ENCODE measurements at places on chromosomes 7 and 10. TPM values are rescaled to one million over a fixed set of nuclear protein-coding genes. Genes with fewer than 3 reads are reported as not detected.
A peak's percentile ranks its signal among the peaks of the same experiment; 100 is the strongest.

DNA sequence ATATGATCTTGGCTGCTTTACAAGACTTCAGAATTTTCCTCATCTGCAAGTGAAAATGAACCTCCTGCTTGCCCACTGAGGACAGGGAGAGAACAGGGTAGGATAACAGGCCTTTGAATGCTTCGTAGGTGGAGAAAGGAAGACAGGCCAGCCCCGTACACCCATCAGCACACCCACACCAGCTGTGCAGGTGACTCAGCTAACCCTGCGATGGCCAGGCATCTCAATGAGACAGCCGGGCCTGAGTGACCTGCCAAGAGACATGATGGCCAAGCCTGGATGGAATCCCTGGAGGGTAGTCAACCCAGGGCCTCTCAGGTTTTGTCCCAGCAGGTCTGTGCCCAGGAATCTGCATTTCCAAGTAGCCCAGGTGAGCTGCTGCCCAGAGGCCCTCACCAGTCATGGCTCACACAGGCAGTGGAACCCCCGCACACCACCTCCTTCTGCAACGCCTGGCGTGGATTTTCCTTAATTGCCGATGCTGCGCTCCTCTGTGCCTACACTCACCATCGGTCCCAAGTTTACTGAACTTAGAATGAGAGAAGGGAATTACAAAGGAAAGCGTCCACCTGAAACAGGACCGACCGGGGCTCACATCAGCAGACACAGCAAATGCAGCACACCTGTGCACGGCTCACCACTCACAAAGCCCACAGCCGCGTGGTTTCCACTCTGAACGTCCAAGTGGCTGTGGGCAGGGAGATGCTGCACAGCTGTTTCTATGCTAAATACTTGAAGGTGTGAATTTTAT lies 163.7 kb downstream of the DIP2C start:
- H3K4me3 ChIP-seq = no peak overlapping the region
- H3K4me1 ChIP-seq = no peaks in the 10 kb centered on the region
- no peak for DNase-seq
- no peak overlapping the region for H3K27ac ChIP-seq
- H3K36me3 ChIP-seq = no peaks in the 10 kb centered on the region
- peaks cover 7% of the 10 kb centered on the region for H3K27me3 ChIP-seq

- H3K4me3 ChIP-seq = no peak overlapping the region
- H3K4me1 ChIP-seq = no peaks in the 10 kb centered on the region
- no peaks in the 10 kb centered on the region for H3K36me3 ChIP-seq
- DNase-seq = no peak
- no peaks in the 10 kb centered on the region for H3K27me3 ChIP-seq
Measured at GRCh38 chr10:69786791-69787190, 14.9 kb upstream of the COL13A1 start.

GRCh38 chr10:115082506-115082905 lies 10.7 kb upstream of the ATRNL1 start:
- DNase-seq = no peak
- no peak overlapping the region for H3K4me3 ChIP-seq
- peaks cover 10% of the 10 kb centered on the region for H3K27me3 ChIP-seq
- no peaks in the 10 kb centered on the region for H3K4me1 ChIP-seq
- no peak overlapping the region for H3K27ac ChIP-seq

GRCh38 chr10:54434782-54435181 lies 366.2 kb downstream of the PCDH15 start:
- no peaks in the 10 kb centered on the region for H3K27me3 ChIP-seq
- H3K4me3 ChIP-seq = no peak overlapping the region
- no peaks in the 10 kb centered on the region for H3K36me3 ChIP-seq
- no peak overlapping the region for H3K27ac ChIP-seq
- H3K4me1 ChIP-seq = no peaks in the 10 kb centered on the region
- no peak for DNase-seq

- peaks cover 23% of the 10 kb centered on the region for H3K4me1 ChIP-seq
- H3K4me3 ChIP-seq = no peak overlapping the region
- no peak for DNase-seq
- no peaks in the 10 kb centered on the region for H3K27me3 ChIP-seq
- no peak overlapping the region for H3K27ac ChIP-seq
Measured at GRCh38 chr7:130114776-130115175, 44.4 kb downstream of the KLHDC10 start.

DNA sequence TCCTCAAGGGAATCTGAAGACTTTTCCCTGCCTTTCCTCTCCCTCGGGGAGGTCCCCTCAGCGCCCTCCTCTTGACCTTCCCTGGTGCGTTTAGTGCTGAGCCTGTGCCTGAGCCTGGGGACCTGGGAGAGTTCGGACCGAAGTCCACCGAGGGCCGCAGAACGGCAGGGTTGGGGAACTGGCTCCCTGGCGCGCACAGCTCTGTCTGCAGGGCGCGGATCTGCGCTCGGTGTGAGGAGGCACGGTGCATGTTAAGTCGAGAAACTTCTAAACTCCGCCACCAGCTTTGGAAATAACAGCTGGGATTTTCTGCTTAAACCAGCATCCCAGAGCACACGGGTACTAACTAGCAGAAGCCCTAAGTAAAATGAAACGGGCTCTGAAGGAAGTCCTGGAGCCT lies 44.2 kb upstream of the SLC29A4 start:
- no peak for DNase-seq
- H3K27me3 ChIP-seq = peaks cover 23% of the 10 kb centered on the region
- H3K4me3 ChIP-seq = no peak overlapping the region

GRCh38 chr7:5470816-5471215 lies 47.2 kb upstream of the TNRC18 start:
- H3K36me3 ChIP-seq = no peaks in the 10 kb centered on the region
- no peak overlapping the region for H3K4me3 ChIP-seq
- H3K27ac ChIP-seq = no peak overlapping the region
- no peaks in the 10 kb centered on the region for H3K27me3 ChIP-seq
- no peaks in the 10 kb centered on the region for H3K4me1 ChIP-seq
- DNase-seq = no peak

DNA sequence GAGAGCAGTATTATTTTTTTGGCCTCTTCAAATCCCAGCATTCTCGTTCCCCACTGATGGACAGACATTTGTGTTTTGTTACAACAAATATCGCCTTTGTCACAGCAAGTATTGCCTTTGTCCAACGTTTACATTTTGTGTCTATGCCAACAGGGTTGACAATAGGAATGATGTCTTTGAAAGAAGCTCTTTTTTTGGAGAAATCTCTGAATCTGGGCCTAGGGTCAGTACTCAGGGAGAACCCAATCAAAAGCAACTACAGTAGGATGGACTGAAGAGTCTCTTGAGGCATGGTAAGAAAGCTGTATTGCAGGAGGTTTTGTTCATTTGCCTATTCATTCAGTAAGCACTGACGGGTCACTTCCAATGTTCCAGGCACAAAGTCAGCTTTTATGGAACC lies 57.7 kb upstream of the KLF14 start:
- no peaks in the 10 kb centered on the region for H3K27me3 ChIP-seq
- no peak overlapping the region for H3K4me3 ChIP-seq
- no peaks in the 10 kb centered on the region for H3K4me1 ChIP-seq
- H3K36me3 ChIP-seq = no peaks in the 10 kb centered on the region

- no peak overlapping the region for H3K27ac ChIP-seq
- H3K27me3 ChIP-seq = peaks cover 3% of the 10 kb centered on the region
- no peak for DNase-seq
- H3K36me3 ChIP-seq = no peaks in the 10 kb centered on the region
- H3K4me1 ChIP-seq = no peaks in the 10 kb centered on the region
Measured at GRCh38 chr10:100043344-100043743, 33.6 kb upstream of the DNMBP start.

DNA sequence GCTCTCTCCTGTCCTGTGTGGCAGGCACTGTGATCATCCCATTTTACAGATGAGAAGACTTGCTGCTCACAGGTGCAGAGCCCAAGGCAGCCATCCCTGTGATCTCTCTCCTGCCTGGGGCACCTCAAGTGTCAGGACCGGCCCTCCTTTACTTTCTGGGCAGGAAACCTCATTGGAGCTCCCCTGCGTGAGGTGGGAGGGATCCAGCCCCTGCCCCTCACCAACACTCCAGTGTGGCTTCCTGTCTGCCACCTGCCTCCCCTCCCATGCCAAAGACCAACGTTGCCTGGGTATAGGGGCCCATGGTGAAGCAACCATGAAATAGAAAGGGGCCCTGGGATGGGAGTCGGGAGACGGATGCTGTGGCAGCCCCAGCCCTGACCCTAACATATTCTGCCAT lies 91.2 kb upstream of the MYL10 start:
- H3K27me3 ChIP-seq = no peaks in the 10 kb centered on the region
- no peak for DNase-seq
- peaks cover 5% of the 10 kb centered on the region for H3K4me1 ChIP-seq
- H3K36me3 ChIP-seq = no peaks in the 10 kb centered on the region
- no peak overlapping the region for H3K4me3 ChIP-seq

- H3K27ac ChIP-seq = no peak overlapping the region
- peak; percentile 7 for DNase-seq
- no peak overlapping the region for H3K4me3 ChIP-seq
- H3K4me1 ChIP-seq = no peaks in the 10 kb centered on the region
- H3K36me3 ChIP-seq = no peaks in the 10 kb centered on the region
- H3K27me3 ChIP-seq = peaks cover 3% of the 10 kb centered on the region
Measured at GRCh38 chr7:106367018-106367420, 82.2 kb upstream of the NAMPT start.

DNA sequence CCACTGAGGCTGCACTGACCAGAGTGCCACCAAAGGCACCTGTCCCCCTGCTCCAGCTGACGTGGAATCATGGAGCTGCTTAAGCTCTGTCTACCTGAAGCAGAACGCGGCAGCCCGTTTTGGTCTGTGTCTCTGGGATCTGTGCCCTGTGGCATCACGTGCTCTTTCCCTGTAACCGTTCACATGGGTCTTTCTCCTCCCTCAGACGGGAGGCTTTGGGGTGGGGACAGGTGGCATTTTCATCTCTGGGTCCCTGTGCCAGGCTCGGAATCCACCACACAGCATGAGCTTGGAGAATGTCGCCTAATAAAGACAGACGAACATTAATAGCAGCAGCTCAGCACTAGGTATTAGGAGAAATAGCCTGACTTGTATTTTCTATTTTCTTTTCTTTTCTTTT lies 1.6 kb upstream of the ADAP1 start:
- no peaks in the 10 kb centered on the region for H3K27me3 ChIP-seq
- no peak for DNase-seq
- peak overlapping the region; percentile 77 for H3K4me3 ChIP-seq
- no peak overlapping the region for H3K27ac ChIP-seq

- H3K27me3 ChIP-seq = no peaks in the 10 kb centered on the region
- H3K4me3 ChIP-seq = no peak overlapping the region
- H3K36me3 ChIP-seq = no peaks in the 10 kb centered on the region
- no peak for DNase-seq
- H3K4me1 ChIP-seq = no peaks in the 10 kb centered on the region
- H3K27ac ChIP-seq = no peak overlapping the region
Measured at GRCh38 chr10:48447356-48448215, 141.1 kb downstream of the MAPK8 start.

DNA sequence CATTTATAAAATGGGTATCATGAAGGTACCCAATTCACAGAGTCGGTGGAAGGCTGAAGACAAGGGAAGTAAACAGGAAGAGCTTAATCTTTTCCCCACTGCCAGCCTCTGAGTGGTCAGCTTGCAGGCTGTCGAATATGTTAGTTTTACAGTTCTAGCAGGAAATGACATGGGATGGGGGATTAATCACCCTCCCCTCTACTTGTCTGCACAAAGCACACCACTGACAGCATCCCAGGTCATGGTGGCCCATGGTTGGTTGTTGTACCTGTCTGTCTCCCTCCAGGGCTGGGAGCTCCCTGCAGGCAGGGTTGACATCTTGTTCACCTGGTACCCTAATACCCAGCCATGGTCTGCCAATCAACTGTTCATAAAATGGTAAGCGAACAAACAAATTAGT lies 55.6 kb downstream of the GRB10 start:
- peaks cover 18% of the 10 kb centered on the region for H3K4me1 ChIP-seq
- H3K27ac ChIP-seq = peak overlapping the region; percentile 22
- DNase-seq = no peak
- H3K36me3 ChIP-seq = no peaks in the 10 kb centered on the region
- no peak overlapping the region for H3K4me3 ChIP-seq

DNA sequence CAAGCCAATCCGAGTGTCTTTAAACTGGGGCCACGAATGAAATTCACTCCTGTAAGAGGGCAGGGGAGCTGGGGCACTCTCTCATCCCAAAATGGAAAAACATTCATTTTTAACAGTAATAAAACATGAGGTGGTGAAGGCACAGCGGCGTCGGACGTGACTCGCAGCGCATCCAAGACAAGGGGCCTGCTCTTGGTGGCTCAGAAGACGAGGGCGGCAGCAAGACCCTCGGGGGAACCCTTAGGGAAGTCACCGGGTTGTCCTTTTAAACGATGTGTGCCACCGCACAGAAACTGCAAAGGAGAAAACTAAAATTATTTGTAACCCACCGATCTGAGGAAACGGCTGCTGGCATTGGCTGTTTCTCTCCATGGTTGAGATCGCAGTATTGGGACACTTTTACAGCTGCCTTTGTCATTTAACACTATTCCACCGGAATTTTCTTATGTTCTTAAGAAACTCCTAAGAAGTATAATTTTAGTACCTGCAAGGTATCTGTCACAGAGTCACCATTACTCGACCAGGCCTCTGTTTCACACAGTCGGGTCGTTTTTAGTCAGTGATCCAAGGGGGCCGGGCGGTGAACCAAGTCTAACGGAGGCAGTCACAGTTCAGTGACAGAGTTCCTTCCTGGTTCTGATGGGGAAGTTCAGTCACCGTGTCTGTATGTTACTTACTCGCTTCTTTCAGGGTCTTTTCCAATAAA lies 159.3 kb downstream of the PTPRN2 start:
- no peaks in the 10 kb centered on the region for H3K4me1 ChIP-seq
- no peaks in the 10 kb centered on the region for H3K36me3 ChIP-seq
- no peak overlapping the region for H3K27ac ChIP-seq

- peaks cover 41% of the 10 kb centered on the region for H3K4me1 ChIP-seq
- peak overlapping the region; percentile 89 for H3K4me3 ChIP-seq
- H3K36me3 ChIP-seq = no peaks in the 10 kb centered on the region
- peak overlapping the region; percentile 89 for H3K27ac ChIP-seq
- H3K27me3 ChIP-seq = no peaks in the 10 kb centered on the region
- DNase-seq = no peak
Measured at GRCh38 chr7:26151650-26151952, 397 bp upstream of the NFE2L3 start.

DNA sequence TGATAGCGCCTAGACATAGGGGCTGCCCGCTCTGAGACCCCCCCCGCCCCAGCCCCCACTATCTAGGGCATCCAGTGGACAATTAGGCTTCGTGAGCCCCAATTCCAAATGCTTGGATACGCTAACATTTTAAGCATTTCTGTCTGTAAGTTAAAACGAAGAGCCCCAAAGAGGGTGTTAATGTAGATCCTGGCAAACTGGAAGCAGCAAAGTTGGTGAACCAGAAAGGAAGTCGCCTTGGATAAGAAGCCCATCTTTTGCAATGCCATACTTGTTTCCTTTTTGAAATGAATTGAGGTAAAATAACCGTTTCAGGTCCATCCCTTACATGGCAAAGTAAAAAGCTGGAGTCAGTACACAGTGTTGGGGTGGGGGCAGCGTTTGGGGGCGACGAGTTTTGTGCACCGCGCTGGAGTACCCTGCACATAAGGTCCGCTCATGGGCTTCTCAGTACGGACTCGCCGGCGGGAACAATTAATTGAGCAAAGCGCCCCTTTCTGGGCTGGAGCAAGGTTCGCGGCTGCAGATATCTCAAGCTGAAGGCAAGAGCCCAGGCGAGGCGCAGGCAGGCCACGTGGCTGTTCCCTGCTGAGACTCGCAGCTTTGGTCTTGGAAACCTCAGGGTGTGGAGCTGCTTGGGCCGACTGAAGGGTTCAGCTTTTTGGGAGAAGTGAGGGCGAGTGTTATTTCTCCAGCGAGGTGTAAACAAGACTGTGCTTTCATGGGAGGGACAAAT lies 1.4 kb upstream of the TWIST1 start:
- no peak for DNase-seq
- H3K4me1 ChIP-seq = no peaks in the 10 kb centered on the region
- H3K4me3 ChIP-seq = no peak overlapping the region
- peaks cover 18% of the 10 kb centered on the region for H3K27me3 ChIP-seq
- no peaks in the 10 kb centered on the region for H3K36me3 ChIP-seq

Gene GHRHR
- polyA plus RNA-seq = not detected

Gene SAMD9L
- polyA plus RNA-seq = 43.1 TPM

Gene CTAGE6
- polyA plus RNA-seq = not detected

Gene MOGAT3
- not detected for polyA plus RNA-seq

Gene ABCF2
- 23.0 TPM for polyA plus RNA-seq

Gene TDRD1
- 0.50 TPM for polyA plus RNA-seq

All from naive thymus-derived CD8-positive, alpha-beta T cell (primary cell).